ENCODE measurements at places on chromosomes 12 and 14. TPM values are rescaled to one million over a fixed set of nuclear protein-coding genes. Genes with fewer than 3 reads are reported as not detected.
A peak's percentile ranks its signal among the peaks of the same experiment; 100 is the strongest.

DNA sequence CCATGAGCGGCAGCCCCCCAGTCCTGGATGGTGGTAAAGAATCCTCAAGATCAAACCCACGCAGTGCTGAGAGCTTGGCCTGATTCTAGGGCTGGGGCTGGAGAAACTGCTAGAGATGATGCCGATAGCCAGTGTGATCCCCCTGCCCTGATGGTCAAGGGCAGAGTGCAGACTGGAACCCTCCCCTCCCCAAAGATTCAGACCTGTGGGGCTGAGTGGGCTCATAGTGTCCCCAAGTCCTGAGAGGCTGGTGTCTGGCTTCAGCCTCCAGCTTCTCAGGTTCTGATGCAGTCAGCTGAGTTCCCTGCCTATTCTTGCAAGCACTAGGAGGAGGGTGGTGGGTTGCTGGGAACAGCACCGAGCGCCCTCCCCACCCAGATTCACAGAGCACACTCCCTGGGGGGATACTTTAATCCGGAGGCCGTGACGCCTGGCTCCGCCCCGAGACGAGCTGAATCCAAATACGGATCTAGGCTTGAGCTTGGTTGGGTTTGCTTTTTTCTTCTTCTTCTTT lies 11.9 kb downstream of the RHOF start:
- H3K36me3 ChIP-seq, result no peaks in the 10 kb centered on the region
- no peak for DNase-seq
- H3K4me3 ChIP-seq, result no peak overlapping the region
- H3K4me1 ChIP-seq, result peaks cover 11% of the 10 kb centered on the region
- no peaks in the 10 kb centered on the region for H3K27me3 ChIP-seq

The DGKA gene
- 49.8 TPM for total RNA-seq

- no peak for DNase-seq
- H3K27me3 ChIP-seq, result no peaks in the 10 kb centered on the region
- no peak overlapping the region for H3K4me3 ChIP-seq
- no peaks in the 10 kb centered on the region for H3K36me3 ChIP-seq
- H3K4me1 ChIP-seq, result no peaks in the 10 kb centered on the region
- no peak overlapping the region for H3K27ac ChIP-seq
Measured at GRCh38 chr12:25585662-25586061, 32.6 kb upstream of the LMNTD1 start.

DNA sequence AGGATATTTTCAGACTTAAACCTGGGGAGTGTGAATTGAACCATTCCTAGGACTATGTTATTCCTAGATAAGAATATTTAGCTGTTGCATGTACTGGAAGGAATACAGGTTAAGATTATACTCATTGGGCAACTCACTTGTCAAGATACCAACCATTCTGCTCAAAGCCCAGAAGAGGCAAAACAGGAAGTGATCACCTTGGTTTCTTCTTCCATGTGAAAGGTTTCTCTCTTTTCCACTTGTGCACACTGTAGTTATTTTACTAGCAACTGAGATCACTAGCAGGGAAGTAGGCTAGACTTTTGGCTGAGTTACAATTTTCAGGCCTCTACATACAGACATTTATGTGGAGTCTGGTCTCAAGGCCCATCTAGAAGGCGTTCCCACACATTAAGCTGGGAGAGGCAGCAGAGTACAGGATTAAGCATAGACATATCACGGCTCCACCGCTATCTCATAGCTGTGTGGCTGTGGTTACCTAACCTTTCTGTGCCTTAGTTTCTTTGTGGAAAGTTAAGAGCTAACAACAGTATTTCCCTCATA lies 83.9 kb upstream of the FERMT2 start:
- no peaks in the 10 kb centered on the region for H3K27me3 ChIP-seq
- no peak for DNase-seq
- H3K4me1 ChIP-seq, result no peaks in the 10 kb centered on the region
- H3K4me3 ChIP-seq, result no peak overlapping the region
- no peaks in the 10 kb centered on the region for H3K36me3 ChIP-seq

GRCh38 chr12:106791531-106791930 lies 17.0 kb downstream of the RIC8B start:
- no peaks in the 10 kb centered on the region for H3K27me3 ChIP-seq
- H3K4me3 ChIP-seq, result no peak overlapping the region
- H3K4me1 ChIP-seq, result no peaks in the 10 kb centered on the region
- H3K27ac ChIP-seq, result no peak overlapping the region
- peak; percentile 47 for DNase-seq

DNA sequence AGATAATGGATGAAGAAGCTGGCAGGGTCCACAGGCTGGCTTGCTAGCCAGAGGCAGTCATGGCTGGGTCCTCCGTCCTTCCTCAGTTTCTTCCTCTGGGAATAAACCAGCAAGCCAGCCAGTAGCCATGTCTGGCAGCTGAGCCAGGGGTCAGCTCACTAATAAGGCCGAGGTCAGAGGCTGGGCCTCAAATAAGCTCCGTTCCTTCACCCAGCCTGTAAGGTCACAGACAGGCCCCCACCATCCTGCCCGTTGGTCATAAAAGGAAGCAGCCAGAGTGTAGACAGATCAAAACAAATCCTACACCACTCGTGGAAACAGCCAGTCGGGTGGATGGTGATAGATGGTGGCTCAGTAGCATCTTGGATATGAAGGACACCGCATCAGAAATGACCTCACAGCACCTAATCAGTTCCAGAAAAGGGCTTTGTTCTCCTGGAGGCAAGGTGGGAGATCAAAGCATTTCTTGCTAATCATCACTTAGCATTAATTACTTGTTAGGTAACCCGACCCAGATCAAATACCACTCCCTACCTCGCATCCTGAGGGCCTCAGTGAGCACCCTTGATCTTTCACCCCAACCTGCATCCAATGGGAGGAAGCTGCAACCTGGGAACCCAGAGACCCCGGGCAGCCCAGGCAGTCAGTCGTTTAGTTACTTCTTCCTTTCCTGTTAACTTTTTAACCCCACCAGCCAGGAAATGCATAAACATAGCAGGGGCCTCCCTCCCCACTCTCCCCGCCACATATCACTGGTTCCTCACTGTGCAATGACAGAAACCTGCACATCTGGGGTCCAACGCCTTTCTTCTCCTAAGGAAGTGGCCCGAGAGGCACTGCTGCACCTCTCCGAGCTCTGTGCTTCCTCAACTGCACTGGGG lies 90.2 kb downstream of the KDM2B start:
- no peaks in the 10 kb centered on the region for H3K36me3 ChIP-seq
- H3K4me1 ChIP-seq, result no peaks in the 10 kb centered on the region
- no peak overlapping the region for H3K4me3 ChIP-seq
- no peak overlapping the region for H3K27ac ChIP-seq

The AGAP2 gene
- total RNA-seq, result 0.24 TPM

The AQP2 gene
- total RNA-seq, result not detected

The GPR135 gene
- total RNA-seq, result 3.7 TPM

The TSHR gene
- not detected for total RNA-seq

The ASCL1 gene
- total RNA-seq, result not detected

Measured in endothelial cell of umbilical vein (primary cell).